HCEC 1CT (cell line): ENCODE measurements at places on chromosomes 7 and 10.
A peak's percentile ranks its signal among the peaks of the same experiment; 100 is the strongest.

GRCh38 chr7:138837627-138838026, 39.6 kb upstream of the ATP6V0A4 start:
- DNase-seq, result no peak

GRCh38 chr10:13707156-13707881, 120.6 kb downstream of the PRPF18 start:
- peak; percentile 88 for DNase-seq

- DNase-seq, result no peak
These were observed 229.5 kb downstream of the CNTNAP2 start for GRCh38 chr7:146346096-146346495.

GRCh38 chr7:33040803-33041516, 21.6 kb downstream of the NT5C3A start:
- peak; percentile 18 for DNase-seq

DNA sequence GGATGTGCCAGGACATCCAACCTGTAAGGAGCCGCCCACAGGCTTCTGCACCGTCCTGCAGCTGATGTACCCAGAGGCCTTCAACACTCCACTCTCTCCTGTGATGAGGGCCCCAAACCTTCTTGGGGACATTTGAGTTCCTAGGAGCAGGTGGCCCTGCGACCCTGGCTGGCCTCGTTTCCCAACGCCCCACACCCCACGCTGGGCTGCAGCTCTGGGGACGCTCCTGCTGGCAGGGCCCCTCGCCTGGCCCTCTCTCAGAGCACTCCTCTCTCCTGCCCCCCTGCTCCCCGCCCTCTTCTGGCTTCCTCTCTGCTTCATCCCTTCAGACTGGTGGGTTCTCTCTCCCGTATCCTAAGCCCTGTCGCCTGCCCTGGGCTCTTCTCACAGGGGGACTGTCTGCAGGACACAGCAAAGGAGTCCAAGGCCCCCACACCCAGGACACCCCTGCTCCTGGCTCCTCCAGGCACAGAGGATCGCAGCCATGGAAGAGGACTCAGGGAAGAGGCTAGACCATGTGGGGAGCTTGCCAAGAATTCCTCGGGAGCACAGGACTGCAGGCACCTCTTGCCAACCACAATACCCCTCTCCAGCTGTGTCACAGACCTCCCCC, 541.4 kb downstream of the TCERG1L start:
- no peak for DNase-seq

- no peak for DNase-seq
These were observed 983.4 kb downstream of the CCSER2 start for GRCh38 chr10:85311613-85312337.

DNA sequence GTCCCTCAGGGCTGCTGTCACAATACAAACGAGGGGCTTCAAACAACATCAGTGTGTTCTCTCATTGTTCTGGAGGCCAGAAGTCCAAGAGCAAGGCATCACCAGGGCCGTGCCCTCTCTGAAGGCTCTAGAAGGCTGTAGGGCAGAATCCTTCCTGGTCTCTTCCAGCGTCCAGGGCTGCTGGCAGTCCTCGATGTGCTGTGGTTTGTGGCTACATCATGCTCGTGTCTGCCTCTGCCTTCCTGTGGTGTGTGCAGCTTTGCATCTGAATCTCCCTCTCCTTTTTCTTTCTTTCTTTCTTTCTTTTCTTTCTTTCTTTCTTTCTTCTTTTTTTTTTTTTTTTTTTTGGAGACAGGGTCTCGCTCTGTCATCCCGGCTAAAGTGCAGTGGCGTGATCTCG, 103.5 kb downstream of the INSYN2A start:
- DNase-seq, result no peak

GRCh38 chr10:14184841-14185315, 145.8 kb downstream of the FRMD4A start:
- no peak for DNase-seq

- DNase-seq, result peak; percentile 15
These were observed 6.5 kb upstream of the C10orf105 start for GRCh38 chr10:71725998-71726579.

DNA sequence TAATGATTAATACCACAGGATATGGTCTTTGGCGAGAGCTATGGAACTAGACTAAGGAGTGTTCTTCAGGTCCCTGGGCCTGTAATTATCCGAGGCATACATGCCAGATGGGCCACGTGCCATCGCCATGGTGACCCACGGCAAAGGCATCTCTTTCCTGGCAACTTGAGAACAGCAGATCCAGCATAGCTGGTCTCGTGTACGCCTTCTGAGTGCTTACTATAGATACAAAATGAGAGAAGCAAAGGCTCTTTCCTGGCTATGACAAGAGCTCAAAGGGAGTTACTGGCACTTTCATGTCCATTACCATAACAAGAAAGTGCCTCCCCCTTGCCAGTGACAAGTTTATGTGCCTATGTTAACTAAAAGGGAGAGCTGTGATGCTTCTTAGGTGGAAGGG, 26.0 kb upstream of the GLI3 start:
- DNase-seq, result peak; percentile 60

- DNase-seq, result no peak
These were observed 32.6 kb downstream of the EXOC6 start for GRCh38 chr10:92880917-92881316.

DNA sequence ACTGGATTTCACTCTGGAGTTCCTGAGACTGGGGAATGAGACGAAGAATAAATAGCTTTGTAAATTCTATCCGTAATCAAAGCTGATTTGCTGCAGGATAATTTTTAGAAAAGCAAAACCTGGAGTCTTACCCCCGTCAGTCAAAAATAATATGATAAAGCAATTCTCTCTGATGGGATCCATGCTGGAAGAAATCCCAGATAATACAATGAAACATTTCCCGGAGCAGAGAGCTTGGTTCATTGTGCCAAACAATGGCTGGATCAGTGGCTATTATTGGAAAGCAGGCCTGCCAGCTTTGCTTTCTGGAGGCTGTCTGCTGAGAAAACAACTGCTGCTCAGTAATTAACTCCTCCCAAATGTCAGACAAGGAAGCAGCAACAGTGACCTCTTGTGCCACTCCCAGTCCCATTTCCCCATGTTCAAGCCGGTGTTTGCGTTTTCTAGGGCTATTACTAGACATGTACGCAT, 609.4 kb upstream of the PCDH15 start:
- no peak for DNase-seq

DNA sequence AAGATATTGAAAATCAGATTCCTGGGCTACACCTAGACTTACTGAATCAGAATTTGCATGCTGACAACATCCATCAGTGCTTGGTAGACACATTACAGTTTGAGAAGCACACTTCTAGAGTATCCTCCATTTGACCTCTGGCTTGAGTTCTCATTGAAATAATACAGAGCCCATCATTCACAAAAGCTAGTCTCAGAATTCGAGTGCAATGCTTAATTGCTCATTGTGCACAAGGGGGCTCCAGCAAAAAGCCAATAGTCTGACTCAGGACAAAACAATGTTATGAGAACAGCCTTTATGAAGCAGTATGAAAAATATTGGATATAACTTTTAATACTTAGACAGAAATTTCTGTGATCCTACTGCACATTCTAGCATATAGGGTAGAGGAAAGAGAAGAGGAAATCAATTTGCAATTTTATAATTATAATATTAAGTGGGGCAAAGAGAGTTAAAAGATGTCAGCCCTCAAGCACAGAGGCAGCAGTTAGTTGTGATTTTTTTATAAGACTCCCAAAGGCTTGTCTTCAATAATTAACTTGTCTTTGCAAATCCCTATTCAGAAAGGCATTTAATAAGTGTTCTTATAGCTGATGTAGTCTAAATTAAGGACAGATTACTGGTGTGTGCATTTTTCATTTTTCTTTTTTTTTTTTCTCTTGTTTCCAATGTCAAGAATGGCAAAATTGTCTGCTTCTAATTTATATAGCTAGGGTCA, 105.8 kb upstream of the ANK3 start:
- DNase-seq, result no peak

DNA sequence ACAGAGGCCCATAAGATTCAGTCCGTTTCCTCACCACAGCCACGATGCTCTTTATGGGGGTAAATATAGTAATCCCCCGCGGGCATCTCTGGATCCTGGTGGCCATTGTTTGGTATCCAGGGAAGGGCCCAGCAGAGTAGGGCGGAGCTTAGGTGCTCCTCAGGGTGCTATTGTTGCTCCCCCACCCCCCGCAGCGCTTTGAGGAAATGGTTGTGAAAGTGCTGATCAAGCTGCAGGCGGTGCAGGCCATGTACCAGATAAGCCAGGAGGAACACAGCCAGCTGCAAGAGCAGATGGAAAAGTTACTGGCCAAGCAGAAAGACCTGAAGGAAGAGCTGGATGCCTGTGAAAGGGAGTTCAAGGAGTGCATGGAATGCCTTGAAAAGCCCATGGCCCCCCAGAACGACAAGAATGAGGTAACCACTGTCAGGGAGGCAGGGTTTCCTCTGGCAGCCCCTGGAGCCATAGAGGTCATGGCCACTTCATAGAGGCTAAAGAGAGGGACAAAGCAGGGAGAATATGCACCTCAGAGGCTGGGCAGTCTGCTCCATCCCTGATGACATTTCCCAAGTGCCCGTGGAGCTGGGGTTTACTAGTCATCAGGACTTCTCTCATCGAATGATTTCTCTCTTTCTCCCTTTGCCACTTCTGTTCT, 17.6 kb upstream of the FLNC start:
- DNase-seq, result no peak

DNA sequence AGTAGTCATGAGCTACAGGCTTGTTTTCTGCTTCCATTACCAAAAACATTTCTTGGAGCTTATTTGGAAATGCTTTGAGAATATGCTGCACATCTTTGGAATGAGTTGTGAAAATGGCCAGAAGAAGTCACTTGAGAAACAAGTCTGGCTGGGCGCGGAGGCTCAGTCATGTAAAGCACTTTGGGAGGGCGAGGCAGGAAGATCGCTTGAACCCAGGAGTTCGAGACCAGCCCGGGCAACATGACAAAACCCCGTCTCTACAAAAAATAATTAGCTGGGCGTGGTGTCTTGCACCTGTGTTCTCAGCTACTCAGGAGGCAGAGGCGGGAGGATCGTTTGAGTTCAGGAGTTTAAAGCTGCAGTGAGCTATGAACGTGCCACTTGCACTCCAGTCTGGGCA, 882 bp upstream of the CHCHD1 start:
- no peak for DNase-seq

DNA sequence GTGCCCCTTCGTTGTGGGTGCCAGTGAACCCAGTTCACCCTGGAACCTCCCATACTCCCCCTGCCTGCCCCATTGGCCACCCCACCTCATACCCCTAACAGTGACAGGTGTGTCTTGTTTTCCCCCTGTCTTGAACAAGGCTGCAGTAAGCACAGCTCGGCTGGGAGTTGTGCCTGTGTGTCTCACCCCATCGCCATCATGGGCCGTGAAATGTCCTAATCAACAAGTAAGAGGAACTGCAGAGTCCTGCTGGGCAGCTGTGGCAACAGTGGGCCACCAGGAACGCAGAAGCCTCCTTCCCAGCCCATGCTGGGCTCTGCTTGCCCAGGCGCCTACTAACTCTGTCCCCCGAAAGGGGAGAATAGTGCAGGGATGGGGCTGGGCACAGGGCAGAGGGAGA, 91.6 kb downstream of the C10orf105 start:
- DNase-seq, result no peak

DNA sequence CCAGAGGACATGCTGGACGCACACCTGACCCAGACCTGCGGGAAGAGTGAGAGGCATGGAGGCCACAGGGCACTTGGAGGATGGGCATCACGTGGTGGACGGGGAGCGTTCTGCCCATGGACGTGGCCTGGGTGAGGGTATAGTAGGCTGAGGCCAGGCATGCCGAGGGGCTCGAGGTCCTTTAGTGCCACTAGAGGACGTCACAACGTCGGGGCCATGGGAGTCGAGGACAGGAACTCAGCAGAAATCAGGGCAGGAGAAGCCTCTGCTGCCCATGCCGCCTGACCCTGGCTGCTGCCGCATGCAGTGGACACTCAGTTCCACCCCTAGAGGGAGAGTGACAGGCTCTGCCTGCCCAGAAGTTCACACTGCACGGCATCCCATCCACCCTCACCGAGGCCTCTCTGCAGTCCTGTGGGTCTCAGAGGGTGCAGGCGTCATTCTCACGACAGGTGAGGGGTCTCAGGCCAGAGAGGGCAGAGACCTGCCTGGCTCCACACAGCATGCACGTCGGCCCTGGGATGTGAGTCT, 198.7 kb downstream of the ADARB2 start:
- DNase-seq, result no peak

DNA sequence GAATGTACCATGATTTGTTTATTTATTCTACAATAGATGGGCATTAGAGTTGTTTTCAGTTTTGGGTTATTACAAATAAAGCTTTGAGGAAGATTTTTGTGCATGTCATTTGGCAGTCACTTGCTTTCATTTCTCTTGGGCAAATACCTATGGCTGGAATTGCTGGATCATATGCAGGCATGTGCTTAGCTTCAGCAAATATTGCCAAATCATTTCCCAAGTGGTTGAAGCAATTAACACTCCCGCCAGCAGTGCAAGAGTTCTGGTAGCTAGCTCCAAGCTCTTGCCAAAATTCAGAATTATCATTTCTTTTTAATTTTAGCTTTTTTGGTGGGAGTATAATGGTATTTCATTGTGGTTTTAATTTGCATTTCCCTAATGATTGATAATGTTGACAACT, 32.9 kb upstream of the PCBD1 start:
- no peak for DNase-seq

GRCh38 chr10:68163735-68164134, 54.4 kb downstream of the MYPN start:
- DNase-seq, result no peak

GRCh38 chr7:50427518-50427917, 22.6 kb downstream of the FIGNL1 start:
- no peak for DNase-seq

DNA sequence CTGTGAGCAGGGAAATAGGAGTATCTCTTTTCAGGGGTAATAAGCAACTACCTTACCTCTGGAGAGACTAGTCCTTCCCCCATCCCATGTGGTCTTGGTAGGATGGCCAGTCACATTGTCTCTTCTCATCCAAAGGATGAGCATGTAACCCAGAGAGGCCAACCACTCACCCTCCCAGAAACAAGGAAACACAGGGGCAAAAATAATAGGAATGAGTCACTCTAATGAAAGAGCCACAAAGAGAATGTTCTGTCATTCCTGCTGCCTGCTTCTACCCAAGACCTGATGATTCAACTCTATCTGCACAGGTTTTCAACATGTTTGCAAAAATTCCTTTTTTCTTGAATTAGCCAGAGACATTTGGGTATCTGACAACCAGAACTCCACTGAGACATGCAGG, 99.3 kb upstream of the NFE2L3 start:
- no peak for DNase-seq

- DNase-seq, result no peak
These were observed 34.3 kb downstream of the USP54 start for GRCh38 chr10:73556855-73557254.

DNA sequence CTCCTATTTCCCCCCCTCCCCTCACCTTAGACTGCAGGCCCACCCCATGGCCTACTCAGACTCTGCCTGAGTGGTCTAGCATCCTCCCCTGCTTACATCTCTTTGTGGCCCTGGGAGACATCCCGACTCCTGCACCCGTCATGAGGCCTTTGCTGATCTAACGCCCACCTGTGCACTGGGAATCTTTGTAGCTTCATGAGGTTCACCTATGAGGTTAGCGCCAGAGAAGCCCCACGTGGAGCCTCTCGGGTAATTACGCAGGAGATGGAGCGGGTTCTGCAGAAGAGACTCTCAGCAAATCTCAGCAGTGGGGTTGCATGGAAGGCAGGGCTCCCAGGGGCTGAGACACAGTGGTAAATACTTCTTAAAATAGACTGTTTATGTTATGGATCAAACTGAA, 43.5 kb upstream of the HSPA12A start:
- no peak for DNase-seq
